ENCODE measurements at places on chromosomes 12 and 14.

DNA sequence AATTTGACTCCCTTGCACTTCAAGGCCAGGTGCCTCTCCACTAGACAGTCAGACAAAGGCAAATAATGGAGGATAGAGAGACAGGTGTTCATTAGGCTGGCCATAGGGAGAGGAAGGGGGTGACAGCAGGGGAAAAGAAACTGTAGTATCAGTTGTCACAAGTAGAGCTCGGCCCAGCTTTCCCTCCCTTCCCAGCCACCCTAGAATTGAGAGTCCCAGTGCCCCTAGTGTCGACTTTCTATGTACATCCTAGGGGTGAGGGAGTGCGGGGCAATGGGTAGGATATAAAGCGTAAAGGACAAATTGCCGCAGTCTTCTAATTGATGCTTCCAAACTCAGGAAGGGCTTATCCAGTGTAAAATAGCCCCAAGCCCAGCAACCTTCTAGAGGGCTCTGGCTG, 39.0 kb downstream of the BAZ2A start:
- no peak for DNase-seq

DNA sequence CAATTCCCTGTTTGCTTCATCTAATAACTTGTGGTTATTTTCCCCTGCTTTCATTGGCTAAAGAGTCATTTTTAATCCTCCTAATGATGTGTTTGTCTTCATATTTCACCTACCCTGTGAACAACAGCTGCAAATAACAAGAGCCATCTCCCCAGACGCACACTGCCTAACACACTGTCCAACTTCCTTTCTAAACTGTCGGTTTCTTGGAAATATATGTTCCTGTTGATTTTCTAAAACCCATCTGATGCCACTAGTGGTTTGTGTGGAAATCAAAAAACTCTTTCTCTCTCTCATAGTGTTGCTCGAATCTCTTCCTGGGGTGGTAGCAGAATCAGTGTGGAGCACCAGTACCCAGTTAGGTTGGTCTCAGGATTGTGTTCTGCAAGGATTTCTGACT, 226.9 kb downstream of the EPS8 start:
- DNase-seq = no peak

- DNase-seq = no peak
These were observed 368.1 kb downstream of the PDZRN4 start for GRCh38 chr12:41556176-41556575.

- no peak for DNase-seq
These were observed 29.9 kb downstream of the TSPAN9 start for GRCh38 chr12:3107071-3107583.

- no peak for DNase-seq
These were observed 367.6 kb downstream of the RPS29 start for GRCh38 chr14:49218436-49219092.

- DNase-seq = no peak
These were observed 27.2 kb downstream of the DMAC2L start for GRCh38 chr14:50339178-50339804.

DNA sequence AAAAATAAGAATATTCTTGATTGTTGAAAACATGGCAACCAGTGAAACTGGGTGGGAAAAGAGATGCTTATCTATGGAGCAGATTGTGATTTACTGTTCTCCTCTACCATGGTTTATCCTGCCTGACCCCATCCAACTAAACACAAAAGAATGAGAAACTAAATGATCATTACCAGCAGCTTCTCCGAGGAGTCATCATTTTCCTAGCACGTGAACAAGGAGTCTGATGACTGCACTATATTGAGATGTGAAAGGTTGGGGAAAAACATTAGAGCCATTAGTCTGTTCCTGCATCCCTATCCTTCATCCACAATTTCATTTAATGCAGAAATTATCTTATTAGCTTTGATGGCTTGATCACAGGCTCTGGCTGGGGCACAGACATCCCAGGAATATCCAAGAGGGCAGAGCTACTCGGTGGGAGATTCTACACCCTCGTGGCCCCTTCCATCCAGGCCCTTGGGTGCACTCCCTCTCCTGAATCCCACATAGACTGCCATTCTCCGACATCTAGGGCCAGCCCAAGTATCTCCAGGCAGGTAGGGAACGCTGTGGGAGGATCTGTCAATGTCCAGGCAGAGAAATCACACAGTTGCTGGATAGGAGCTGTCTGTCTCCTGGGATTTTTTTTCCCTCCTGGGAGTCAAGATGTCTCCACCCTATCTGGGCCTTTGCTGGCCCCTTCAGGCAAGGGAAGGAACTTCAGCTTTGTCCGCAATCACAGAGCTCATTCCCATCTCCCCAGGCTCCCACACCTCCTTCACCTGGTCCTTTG, 43.3 kb upstream of the DHRS4 start:
- DNase-seq = no peak

DNA sequence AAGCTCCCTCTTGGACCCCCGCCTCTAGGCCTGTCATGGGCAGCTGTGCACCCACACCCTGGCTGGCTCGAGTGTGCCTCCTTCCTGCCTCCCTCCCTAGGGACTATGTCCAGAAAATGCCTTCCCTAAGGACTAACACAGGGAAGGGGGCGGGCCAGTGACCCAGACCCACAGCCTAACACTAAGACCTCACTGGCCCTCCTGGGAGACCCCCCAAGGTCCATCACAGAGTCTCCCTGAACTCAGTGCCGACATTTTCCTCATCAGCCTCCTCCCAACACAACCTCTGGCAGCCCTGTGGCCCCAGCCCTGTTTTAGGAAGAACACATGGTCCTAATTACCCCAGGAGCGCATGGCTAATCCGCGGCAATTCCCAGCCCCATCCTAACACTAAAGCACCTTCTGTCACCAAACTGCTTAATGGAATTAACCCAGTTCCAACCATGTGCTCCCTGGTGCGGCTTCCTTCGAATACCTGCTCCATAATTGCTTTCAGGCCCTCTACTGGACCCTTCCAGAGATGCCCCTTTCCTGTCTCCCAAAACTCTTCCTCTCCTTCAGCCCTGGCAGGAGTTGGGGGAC, 5.6 kb downstream of the MSI1 start:
- no peak for DNase-seq

GRCh38 chr14:70716958-70717357, 75.2 kb downstream of the TTC9 start:
- DNase-seq = no peak

- no peak for DNase-seq
These were observed 14.4 kb downstream of the SLC25A21 start for GRCh38 chr14:37157987-37158386.

- no peak for DNase-seq
These were observed 81.2 kb upstream of the ATP2B1 start for GRCh38 chr12:89789862-89790261.

DNA sequence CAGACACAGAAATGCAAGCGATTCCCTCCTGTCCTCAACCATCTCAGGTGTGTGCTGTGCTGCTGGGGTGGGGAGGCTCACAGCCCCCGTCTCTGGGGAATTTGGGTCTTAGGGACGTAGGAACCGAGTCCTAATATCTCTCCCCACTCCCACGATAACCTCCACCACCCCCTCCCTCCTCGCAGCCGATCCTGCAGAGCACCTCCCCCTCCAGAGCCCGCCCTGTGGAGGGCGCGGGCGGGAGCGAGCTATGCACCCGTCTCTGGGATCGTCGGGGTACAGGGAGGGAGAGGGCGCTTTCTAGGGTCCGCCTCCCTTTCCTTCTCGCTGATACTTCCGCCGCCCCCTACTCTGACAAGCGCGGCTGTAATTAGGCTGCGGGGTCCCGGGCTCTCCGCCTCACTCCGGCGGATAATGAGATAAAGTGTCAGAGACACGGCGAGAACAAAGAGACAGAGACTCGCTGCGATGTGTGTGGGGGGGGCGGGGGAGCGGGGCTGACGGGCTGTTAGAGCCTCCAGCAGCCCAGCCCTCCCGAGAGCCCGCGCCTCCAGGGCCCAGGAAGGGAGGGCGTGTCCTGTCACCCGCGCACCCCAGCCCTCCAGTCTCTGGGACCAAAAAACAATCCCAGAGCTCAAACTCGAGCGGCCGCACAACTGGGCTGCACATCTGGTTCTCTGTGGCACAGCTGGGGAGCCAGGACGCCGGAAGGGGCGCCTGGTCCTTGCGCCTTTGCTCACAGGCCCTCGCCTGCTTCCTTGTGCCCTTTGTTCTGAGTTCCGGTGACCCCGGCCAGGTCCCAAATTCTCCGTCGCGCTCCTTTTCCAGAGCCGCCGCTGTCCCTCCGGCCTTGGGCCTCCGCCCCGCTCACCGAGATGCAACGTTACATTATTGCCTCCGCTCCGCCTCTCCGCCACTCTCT, 8.7 kb downstream of the SHMT2 start:
- DNase-seq = no peak

DNA sequence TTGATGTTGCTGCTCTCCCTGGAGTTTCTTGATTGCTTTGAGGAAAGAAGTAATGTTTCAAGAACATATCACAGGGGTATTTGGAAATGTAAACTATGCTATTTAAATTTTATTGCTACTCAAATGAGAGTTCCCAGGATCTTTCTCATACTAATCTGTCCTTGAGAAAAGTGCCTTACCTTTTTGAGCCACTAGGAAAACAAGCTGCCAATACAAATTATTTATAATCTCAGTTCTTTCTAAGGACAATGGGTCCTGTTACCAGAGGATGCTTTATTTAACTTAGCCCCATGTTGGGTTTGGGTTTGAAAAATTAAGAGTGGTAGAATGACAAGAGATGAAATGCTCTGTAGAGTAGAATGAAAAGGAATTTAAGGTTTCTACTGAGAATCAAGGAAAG, 258.2 kb upstream of the PRKD1 start:
- DNase-seq = no peak

DNA sequence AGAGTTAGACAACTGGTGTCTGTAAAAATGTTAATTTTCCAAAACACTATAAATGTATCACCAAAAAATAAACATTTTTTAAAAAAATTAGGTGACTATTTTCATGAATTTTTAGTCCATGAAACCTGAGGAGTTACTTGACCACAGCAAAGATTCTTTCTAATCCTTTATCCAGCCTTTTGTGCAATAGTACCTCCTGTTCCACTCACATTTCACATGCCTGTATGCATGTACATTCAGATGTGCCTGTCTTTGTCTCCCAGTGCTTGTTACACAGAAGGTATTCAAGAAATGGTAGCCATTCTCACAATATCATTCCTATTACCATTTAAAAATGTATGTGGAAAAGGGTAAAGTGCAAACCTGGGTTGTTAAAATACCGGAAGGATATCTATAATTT, 857.0 kb downstream of the DIO2 start:
- DNase-seq = no peak

- no peak for DNase-seq
These were observed 43.7 kb upstream of the KITLG start for GRCh38 chr12:88623777-88624548.

- no peak for DNase-seq
These were observed 56.5 kb downstream of the UTP20 start for GRCh38 chr12:101336437-101336836.

GRCh38 chr14:42163136-42163535, 556.5 kb downstream of the LRFN5 start:
- DNase-seq = no peak

DNA sequence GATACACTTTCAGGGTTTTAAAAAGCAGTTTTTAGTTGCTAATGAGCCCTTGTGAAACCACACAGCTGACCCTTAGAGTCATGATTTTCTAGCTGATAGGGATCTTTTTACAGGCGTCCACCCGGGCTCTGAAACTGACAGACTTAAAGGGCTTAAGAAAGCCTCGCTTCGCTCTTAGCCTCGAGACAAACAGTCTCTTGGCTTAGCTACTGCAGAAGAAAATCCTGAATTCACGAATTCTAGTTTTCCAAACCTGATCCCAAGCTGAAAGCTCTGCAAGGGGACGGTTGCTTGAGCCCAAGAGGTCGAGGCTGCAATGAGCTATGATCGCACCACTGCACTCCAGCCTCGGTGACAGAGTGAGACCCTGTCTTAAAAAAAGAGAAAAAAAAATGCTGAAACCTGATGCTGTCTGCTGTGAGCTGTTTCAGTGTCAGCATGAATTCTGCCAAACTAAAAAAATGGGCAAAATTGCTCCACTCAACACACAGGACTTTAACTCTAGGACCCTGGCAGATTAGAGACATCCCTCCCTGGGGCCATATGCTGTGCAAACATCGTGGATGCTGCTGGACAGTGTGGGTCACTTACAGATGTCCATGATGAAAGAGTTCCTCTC, 3.1 kb upstream of the HPD start:
- no peak for DNase-seq

DNA sequence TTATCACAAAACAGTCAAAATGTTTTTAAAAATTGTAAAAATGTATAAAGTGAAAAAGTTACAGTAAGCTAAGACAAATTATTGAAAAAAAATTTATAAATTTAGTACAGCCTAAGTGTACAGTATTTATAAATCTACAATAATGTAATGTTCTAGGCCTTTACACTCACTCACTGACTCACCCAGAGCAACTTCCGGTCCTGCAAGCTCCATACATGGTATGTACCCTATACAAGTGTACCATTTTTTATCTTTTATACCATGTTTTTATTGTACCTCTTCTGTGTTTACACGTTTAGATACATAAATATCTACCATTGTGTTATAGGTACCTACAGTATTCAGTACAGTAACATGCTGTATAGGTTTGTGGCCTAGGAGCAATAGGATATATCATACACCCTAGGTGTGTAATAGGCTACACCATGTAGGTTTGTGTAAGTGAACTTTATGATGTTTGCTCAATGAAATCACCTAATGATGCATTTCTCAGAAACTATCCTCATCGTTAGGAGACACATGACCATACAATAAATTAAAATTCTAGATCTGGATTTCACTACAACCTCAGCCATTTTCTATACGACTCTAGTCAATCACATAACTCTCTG, 66.8 kb downstream of the TXNDC16 start:
- DNase-seq = no peak

DNA sequence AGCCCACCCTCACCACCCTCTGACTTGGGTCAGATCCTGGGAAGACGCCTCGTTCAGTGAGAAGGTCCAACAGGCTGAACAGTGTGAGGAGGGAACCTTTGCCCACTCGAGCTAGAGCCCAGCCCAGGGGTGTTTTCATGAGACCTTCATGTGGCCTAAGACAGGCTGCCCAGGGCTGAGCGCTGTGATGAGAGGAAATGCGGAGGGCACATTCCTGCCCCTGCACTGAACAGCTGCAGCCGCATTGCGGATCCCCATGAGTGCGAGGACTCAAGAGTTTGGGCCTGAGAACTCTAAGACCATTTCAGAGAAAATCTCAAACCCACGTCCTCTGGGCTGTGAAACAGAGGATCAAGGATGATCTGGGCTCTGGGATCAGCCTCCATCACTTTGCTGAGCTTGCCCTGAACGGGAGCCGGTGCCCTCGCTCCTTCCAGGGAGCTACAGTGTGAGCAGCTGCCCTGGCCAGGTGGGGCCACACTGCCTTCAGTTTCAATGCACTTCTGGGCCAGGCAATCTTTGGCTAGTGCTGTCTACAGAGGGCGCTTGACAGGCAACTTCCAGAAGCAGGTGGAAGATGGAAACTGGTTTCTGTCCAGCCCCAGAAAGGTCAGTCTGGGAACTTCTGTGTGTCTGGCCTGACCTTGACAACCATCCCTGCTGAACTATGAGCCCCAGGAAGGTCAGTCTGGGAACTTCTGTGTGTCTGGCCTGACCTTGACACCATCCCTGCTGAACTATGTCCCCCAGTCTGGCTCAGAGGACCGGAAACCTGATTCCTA, 43.5 kb upstream of the P2RX7 start:
- DNase-seq = no peak

Measured in stimulated activated CD4-positive, alpha-beta T cell treated with anti-CD3 and anti-CD28 coated beads, Interleukin-15, amount 100 ng/mL, for 1 hour (primary cell).